ENCODE measurements at places on chromosomes 12 and 14.
A peak's percentile ranks its signal among the peaks of the same experiment; 100 is the strongest.

- DNase-seq, result no peak
Measured at GRCh38 chr12:53152390-53152789, 28.1 kb upstream of the ZNF740 start.

DNA sequence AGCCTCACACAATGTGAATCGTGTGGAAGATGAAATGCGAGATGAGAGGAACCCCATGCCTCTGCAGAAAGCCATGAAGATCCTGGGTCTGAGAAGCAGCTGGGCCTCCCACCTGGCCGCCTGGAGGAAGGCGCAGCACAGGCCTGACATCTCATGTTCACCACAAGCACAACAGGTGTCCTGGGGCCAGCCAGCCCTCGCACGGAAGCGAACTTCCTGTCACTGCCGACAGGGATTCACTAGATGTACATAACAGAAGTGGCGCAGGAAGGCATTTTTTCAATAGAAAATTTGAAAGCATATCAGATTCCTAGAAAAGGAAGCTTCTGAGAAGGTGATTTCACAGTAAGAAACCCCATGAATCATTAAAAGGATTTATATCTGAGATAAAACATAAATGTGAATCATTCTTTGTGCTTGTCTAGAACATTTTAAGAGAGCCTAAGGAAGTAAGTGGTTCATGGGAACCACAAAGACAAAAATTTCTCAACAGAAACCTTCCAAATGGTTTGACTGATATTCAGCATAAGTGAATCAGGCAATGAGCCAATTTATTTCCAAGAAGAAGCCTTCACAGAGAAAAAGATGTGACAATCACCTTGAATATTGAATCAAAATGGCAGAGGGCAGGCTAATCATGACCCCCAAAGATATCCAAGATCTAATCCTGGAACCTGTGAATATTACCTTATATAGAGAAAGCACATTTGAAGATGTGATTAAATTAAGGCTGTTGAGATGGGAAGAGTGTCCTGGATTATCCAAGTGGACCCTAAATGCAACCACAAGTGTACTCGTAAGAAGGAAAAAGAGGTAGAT lies 311.9 kb downstream of the DUSP6 start:
- DNase-seq, result peak; percentile 69

GRCh38 chr14:20610002-20610765 lies 19.0 kb upstream of the RNASE12 start:
- no peak for DNase-seq

DNA sequence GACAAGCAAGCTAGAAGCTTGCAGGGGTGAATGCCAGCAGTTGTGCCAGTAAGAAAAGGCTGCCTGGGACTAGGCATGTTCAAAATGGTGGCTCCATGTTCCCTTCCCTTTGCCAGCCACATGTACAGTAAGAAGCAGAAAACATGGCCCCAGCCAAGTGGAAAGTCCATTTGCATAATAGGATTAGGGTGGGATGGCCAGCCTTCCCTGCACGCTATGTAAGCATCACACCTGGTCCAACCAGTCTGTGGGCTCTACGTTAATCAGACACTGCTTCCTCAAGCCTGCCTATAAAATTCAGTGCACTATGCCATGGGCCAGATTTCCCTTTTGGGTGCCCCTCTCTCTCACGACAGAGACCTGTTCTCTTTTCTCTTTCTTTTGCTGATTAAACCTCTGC lies 288.4 kb downstream of the GXYLT1 start:
- DNase-seq, result no peak

DNA sequence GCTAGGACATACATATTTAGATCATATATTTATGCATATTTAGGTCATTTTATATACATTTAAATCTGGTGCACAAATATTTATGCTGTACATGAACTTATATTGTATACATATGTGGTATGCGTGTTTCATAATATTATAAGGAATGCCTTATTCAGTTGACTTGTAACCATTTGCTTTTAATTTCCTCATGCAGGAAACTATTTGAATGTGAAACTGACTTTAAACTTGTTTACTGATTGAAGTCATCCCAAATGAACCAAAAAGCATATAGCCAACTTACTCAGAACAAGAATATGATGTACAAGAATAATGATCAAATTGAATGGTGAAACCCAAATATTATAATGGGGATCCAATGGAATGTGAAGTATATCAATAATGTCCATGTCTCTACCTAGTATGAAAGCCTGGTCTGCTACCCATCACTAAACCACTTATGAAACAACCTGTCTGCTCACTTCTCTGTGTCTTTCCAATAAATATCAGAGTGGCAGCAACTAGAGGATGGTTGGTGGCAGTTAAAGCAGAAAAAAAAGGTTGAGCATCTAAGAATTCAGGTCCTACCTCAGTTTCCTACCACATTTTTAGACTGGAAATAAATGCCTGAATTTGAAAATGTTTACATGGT lies 38.3 kb downstream of the RPS6KA5 start:
- DNase-seq, result no peak

DNA sequence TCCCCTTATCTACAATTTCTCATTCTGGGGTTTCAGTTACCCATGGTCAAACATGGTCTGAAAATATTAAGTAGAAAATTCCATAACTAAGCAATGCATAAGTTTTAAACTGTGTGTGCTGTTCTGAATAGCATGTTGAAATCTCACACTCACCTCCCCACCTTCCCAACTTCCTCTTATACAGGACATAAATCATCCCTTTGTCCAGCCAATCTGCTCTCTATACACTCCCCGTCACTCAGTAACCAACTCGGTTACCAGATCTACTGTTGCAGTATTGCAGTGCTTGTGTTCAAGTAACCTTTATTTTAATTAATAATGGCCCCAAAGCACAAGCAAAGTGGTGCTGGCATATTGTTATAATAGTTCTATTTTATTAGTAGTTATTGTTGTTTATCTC lies 420.5 kb downstream of the GXYLT1 start:
- no peak for DNase-seq

GRCh38 chr12:89884952-89885351 lies 176.3 kb upstream of the ATP2B1 start:
- DNase-seq, result no peak

DNA sequence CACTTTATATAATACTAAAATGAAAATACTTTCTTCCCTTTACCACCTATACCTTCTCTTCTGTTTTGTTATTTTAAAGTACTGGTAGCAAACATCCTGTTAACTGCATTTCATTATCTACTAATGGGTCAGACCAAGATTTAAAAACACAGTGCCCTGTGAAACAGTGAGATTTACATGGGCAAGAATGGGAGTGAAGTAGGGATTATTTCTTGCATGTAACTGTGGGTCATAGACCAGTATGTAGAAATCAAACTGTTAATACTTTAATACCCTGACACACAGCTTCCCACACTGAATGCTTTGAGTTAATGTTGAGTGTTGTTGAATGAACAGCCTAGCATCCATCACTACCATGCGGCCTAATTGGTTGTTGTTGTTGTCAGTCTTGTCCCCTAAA lies 61.6 kb downstream of the PLEKHA5 start:
- no peak for DNase-seq

DNA sequence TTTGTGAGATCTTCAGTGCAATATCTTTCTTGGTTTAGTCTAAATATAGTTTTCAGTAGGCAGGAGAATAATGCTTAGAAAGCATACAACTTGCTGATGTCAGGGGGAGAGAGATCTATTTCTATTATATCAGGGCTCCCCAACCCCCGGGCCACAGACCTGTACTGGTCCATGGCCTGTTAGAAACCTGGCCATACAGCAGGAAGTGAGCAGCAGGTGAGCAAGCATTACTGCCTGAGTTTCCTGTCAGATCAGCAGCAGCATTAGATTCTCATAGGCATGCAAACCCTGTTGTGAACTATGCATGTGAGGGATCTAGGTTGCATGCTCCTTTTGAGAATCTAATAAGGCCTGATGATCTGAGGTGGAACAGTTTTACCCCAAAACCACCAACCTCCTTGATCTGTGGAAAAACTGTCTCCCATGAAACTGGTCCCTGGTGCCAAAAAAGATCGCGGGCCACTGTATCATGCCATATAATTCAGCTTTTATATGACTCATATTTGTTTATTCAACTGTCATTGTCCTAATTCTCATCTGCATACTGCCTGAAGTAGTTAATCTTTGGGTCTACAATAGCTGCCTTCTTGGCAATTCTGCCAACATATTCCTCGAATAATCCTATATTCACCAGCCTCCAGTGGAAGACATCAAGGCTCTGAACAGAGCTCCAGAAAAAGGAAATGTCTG lies 163.6 kb upstream of the DYRK2 start:
- DNase-seq, result no peak

DNA sequence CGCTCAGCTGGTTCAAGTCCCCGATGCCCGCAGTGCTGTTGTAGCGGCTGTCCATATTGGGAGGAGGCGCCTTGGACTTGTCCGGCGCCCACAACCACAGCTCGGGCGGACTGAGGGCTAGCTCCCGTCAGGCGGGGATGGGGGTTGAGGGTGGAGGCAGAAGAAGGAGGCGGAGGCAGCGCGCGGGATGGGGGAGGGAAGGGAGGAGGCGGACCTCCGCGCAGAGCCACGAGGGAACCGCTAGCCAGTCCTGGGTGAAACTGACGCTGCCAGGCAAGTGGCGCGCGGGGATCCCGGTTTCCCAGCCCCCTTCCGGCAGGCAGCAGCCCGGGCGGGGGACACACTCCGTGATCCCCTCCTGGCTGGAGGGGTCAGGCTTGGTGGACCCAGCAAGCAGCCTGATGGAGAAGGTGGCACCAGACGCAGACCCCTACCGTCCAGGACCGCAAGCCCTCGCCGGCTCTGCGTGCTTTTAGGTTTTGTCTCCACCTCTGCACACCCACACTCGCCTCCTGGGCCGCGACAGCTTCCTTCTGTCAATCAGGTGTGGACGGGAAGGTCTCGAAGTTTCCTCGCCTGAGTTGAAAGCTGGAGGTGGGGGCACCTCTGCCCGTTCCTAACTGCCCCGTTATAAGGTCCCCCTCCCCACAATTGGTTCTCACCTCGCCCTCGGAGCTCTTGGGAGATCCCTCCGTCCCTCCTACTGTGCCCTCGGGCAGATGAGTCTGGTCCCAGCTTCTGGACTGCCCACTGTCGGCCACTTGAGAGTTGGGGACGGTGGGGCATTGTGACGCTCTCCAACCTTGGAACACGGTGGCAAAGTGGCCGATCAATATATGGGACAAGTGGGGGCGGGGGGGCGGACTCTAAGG lies at the start of gene CPNE8:
Gene CPNE8 (minus strand): TSS at position 112 of the 872 bp plus-strand sequence. CDS start 57 bp downstream, at position 55.
- no peak for DNase-seq

DNA sequence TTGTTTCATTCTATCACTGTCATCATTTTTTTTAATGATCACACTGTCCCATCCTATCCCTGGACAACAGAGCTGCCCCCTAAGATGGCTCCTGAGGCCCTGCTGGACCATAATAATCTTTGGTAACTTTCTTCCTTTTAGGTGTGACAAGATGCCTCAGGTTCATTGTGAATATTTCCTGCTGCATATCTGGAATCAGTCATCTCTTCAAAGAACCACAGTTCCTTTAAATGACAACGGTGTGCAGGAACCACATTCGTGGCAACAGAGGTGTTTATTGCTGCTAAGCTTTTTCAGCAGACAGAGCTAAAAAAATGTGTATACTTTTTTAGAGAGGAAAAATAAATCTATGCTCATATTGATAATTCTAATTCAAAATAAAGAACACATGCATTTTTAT lies 312.9 kb downstream of the MED13L start:
- DNase-seq, result no peak

GRCh38 chr12:109517619-109518018 lies 40.2 kb downstream of the UBE3B start:
- DNase-seq, result no peak

DNA sequence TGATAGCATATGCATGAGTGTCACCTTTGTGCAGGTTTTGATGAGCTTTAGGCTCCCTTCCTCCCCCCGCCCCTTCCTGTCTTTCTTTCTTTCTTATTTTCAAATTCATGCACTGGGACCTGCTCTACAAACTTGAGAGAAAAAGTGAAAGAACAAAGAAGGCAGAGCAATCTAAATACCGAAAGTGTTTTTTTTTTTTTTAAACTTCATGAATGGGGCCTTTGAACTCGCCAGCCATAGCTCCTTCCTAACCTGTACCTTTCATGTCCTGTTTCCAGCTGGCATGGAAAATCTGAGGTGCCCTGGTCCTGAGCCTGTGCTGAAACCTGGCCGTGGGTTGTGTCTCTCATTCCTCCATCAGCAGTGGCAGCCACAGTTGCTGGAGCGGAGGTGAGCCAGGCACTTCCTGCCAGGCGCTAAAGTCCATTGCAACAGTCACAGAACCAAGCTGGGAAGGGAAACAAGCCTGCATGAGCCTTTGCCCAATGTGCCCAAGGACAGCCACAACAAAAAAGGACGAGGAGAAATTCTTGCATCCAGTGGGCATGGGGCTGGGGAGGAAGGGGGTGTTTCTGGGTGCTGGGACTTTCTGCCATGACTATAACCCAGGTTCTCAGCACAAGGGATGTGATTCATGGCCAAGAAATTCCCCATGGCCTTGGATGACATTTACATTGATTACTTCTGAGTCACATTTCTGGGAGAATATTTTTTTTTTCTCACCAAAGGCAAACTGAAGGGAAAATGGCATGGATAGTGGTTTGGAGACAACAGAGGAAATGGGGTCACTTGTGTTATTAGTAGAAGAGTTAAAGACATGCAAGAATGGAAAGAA lies 102.7 kb downstream of the TMEM30B start:
- DNase-seq, result no peak

- no peak for DNase-seq
Measured at GRCh38 chr14:96590190-96590864, 88.1 kb downstream of the PAPOLA start.

GRCh38 chr12:113609692-113610469 lies 138.2 kb upstream of the LHX5 start:
- no peak for DNase-seq

GRCh38 chr14:100144996-100145646 lies 14.3 kb downstream of the DEGS2 start:
- no peak for DNase-seq

- DNase-seq, result no peak
Measured at GRCh38 chr12:82803201-82803600, 116.5 kb downstream of the TMTC2 start.

- DNase-seq, result no peak
Measured at GRCh38 chr14:20492486-20492885, 12.9 kb upstream of the RNASE10 start.

DNA sequence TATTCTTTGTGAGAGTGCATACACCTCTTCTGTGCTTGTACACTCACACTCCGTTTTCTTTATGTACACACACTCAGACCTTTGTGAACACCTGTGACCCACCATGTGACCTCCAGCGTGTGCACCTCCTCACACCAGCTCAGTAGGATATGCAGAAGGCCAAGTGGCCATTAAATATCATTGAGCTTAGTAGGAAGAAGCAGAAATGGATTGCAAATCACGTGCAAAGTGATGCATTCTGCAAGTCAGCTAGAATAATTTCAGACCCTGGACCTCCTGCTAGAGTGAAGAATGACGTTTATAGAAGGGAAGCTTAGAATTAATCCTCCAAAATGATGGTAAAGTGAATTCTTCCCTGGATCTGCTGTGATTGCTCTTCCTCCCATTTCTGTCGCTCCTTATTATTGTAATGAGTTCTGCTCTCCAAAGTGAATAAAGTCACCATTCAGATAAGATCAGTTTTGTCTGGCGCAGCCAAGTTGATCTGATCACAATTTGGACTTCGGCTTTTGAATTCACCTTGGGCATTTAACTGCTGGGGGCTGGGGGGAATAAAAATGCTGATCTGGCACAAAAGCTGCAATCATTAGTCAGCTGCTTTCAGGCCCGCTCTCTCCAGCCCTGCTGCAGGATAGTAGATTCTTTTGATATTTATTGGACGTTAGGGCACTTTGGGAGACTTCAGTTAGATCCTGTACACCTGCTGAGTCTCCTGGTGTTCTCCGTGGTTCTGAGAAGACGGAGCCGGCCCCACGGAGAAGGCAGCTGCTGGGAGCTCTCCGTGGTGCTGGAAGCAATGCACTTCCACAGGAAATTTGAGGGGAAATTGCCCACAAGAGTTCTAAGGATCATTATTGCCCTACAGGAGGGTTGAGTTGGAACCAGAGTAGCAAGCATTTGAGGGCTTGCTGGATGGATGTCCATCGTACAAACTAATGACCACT lies 12.4 kb upstream of the NRXN3 start:
- no peak for DNase-seq
